ENCODE measurements at places on chromosomes 5 and 9.

DNA sequence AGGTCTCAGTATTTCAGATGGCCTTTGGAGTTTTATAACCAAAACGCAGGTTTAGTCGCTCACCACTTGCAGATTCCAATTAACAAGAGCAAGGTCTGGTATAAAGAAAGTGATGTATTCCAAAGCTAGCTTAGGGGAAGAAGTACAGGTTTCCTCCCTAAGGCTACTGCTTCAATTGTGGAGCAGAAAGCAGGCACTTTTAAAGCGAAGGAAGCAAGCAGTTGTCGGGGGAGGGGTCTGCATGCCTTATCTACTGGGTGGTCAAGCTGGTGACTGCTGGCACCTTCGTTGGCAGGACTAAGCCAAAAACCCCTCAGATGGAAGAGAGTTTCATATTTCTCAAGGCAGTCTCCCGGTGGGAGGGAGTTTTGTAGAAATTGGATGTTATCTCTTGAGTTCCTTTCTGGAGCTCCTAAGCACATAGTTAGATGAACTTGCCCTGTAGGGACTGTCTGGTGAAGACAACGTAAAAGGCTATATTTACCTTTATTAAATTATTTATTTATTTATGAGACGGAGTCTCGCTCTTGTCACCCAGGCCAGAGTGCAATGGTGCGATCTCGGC, 1.6 kb upstream of the TMEM245 start:
- no peak for DNase-seq

GRCh38 chr5:173883347-173883924, 4.7 kb upstream of the CPEB4 start:
- no peak for DNase-seq

DNA sequence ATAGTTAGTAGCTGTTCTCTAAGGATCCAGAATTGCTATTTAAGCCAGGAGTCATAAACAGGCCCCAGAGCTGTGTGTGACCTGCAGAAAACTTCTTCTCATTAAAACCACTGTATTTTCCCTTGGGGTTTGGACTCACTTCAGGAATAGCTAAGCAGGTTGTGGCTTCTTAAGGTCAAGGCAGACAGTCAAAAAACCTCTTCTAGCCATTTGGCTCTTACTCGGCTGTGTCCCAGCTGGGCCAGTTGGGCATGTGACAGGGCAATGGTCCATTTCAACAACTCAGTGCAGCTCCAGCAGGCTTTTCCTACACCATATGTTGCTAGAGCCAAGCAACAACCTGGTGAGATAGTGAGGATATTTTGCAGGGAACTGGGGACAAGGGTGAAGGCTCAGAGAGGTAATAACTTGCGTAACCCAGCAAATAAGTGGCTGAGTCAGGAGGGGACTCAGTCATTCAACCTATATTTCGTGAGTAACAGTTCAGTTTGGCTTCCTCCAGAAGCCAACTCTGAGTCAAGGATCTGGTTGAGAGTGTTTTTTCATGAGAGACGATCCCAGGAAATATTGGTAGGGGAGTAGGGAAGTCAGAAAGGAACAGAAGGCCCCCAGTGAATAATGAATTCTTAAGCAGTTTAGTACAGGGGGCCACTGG, 115.4 kb upstream of the PPP2R2B start:
- no peak for DNase-seq

GRCh38 chr5:143738417-143739401, 73.3 kb upstream of the HMHB1 start:
- DNase-seq = peak; percentile 9

- DNase-seq = no peak
Observed at GRCh38 chr5:39547553-39548154, 122.9 kb upstream of the DAB2 start.

GRCh38 chr5:25540628-25541027, 895.9 kb upstream of the CDH10 start:
- no peak for DNase-seq

GRCh38 chr5:142609142-142609541, 76.7 kb downstream of the FGF1 start:
- no peak for DNase-seq

DNA sequence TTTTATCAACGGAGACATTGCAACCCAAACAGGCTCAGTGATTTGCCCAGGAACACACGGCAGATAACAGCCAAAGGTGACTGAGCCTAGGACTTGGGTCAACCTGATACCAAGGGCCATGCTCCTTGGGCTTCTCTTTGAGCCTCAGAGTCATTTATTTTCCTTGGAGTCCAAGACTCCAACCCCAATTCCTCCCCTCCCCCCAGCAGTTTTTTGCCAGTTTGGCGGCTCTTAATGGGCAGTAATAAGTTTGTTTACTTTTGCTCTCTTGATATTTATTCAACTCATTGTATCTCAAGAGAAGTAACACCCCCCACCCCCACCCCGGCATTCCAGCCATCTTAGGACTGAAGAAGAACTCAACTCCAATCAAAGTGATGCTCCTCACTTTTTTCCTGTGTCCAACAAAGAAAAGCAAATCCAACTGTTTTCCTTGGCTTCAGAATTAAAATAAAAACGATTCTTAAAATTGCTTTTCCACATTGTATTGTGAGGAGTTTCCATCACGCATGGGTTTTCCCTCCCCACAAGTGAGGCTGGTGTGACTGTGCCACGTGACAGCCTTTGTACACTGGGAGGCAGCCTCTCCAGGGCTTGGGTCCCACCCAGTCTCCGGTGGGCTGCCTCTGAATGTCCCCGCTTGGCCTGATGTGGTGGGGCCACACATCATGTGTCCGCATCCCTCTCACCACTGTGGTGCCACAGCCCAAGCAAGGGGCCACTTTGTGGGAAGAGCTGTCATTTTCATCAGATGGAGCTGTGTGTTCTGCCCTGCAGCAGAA, 9.1 kb downstream of the ANGPTL2 start:
- no peak for DNase-seq

- DNase-seq = no peak
Observed at GRCh38 chr9:33403941-33404787, 1.8 kb upstream of the AQP7 start.

DNA sequence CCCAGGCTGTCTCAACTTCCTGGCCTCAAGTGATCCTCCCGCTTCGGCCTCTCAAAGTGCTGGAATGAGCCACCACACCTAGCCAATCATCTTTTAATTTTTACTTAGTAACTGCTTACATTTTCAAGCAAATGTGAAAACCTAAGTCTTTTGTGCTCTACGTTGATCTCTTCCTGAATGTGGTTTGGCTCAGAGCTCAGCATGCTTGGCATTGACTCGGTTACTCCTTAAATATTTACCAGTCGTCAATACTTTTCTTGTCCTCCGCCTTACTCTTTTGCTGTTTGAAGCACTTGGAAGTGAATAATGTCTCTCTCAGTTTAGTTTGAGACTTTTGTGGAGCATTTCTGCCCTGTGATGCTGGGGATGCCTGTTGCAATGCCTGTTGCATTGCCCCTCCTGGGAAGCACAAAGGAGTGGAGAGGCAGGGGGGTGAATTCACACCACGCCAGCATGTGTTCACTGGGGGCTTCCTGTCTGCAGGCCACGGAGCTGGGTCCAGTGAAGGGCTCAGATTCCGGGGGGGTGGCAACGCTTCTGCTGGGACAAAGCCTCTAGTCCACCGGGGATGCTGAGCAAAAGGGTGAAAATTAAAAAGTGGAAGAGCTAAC, 13.1 kb upstream of the TENT4A start:
- DNase-seq = no peak

DNA sequence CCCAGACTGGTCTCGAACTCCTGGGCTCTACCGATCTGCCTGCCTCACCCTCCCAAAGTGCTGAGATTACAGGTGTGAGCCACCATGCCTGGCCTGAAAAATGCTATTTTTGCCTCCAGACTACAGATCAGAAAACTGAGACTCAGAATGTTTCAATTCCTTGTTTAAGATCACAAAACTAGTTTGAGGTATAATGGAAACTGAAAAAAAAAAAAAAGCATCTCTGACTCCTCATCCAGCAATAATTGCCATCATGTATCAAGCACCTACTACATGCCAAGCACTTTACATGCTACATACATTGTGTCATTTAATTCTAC, 35.6 kb downstream of the PLAC8L1 start:
- DNase-seq = no peak

DNA sequence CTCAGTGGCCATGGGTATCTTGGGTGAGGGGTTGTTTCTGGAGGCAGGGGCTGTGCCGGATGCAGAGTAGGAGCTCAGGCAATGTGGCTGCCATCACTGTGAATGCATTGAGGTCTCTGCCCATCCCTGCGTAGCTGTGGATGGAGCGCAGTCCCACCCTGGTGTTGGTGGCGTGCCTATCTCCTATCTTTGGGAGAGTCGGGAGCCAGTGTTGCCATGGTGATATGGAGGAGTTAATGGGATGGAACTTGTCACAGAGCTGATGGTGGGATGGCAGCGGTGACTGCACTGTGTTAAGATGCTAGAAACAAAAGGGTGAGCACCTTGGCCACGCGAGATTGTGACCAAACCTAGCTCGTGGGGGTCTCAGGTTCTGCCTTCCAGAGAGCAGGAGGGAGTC, 197.3 kb downstream of the MELK start:
- no peak for DNase-seq

DNA sequence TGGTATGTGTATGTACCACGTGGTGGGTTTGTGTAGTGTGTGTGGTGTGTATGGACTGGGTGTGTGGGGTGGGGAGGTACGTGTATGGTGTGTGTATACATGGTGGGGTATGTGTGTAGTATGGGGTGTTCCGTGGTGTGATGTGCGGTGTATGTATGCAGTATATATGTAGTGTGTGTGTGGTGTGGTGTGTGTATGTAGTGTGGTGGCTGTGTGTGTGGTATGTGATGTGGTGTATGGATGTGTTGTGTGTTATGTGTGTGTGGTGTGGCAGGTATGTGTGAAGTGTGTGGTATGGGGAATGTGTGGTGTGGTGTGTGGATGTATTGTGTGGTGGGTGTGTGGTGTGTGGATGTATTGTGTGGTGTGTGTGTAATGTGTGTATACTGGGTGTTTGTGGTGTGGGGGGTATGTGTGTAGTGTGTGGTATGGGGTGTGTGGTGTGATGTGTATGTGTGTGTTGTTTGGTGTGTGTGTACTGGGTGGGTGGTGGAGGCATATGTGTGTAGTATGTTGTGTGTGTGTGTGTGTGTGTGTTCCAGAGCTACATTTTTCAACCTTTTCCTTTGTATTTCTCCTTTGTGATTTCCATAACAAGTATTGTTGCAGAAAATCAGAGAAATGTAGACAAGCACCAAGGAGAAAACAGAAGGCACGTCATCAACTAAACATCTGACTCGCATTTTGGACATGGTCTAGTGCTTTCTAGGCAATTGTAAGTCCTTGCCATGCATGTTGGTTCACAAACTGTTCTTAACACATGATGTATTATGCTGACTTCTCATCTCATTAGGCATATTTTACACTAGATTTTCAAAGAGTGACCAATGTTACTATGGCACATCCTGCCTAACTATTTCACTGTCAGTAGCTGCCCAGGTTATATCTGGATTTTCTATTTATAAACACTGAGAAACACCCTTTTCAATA, 13.2 kb downstream of the SEMA4D start:
- no peak for DNase-seq

GRCh38 chr9:133087429-133088145, 25.8 kb downstream of the CEL start:
- DNase-seq = no peak

DNA sequence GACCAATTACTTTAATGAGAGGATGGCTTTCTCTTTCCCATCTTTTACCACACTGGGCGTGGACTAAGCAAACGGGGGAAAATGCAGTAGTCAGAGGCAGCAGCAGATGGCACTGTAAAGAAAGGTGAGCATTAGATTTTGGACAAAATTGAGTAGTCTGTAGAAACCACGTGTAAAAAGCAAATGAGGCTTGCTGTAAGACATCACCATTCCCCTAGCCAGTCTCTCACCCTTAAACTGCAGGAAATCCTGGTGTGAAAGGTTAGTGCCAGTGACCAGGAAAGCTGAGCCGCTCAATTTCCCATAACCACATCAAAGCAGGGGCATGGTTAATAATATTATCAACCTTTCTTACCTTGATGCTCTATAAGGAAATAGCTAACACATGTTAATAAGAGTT, 31.8 kb downstream of the SPATA31C2 start:
- no peak for DNase-seq

GRCh38 chr9:21385131-21385670, at the start of gene IFNA2:
Gene IFNA2 (minus strand): TSS chr9:21385398. CDS start chr9:21385329, 69 bp downstream.
- no peak for DNase-seq

- no peak for DNase-seq
Observed at GRCh38 chr9:6929441-6930215, 171.9 kb downstream of the KDM4C start.

DNA sequence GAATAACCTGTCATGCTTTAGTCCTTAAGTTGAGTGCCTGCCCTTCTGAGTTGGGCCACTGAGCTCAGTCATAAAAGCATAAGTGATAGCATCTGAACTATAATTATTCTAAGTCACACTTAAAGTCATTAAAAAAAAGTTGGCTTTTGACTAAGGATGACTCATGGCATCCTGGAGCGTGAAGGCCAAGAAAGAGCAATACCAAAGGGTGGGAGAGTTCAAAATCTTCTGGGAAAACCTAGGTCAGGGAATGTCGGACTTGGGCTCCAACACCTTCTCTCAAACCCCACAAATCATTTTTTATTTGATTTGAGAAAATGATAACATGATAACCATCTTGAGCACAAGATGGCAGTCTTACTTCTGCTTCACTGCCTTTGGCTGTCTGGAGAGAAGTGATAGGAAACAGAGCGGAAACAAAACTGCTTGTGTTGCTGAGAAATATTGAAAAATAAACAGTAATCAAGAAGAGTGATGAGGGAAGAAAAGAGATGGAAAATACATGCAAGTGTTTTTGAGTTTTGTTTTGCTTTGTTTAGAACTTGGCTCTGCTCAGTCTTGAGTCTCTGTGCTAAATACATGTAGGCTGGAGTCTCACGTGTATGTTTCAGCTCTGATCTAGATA, 16.9 kb upstream of the NTRK2 start:
- no peak for DNase-seq

GRCh38 chr5:146947181-146947941, 68.8 kb upstream of the PPP2R2B start:
- no peak for DNase-seq

GRCh38 chr5:158502686-158503085, 597.0 kb downstream of the EBF1 start:
- DNase-seq = no peak

DNA sequence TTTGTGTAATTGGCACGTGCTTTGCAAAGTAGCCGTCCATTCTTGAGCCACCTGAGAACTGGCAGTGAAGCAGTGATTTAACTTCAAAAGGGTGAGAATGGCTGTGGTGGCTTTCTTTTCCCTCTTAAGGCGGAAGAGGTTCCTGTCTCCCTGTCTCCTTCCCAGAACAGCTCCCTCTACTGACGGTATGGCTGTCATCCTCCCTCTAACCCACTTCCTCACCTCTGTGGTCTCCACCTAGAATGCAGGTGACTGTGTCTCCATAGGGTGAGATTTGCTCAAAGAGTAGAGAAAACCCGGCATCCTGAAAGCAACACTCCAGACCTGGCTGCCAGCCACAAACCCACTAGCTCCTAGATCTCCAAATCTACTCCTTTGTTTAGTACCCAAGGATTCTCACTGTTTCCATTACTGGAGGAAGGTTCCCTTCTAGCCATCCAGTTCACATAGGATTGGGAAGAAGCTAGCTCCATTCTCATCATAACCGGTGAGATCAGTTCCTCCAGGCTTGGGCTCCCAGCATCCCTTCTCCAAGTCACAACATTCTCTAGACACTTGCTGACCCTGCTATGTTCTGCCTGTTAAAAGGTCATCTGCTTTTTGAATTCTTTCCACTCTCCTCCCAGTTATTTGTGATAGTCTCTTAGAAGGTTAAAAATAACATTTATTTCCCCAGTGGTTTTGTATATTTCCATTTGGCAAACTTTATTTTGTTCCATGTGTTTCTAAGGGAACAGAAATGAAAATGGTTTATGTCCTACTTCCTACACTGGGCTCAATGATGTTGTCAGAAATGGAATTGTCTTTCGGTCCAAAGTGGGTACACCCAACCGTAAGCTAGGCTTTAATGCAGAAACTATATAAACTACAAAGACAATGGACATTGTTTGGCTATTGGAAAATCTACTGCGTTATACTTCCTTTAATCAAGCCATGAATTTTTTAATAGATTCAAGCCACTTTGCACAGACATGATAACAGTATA, 269.4 kb downstream of the CWC27 start:
- no peak for DNase-seq

Data from DMS79 treated with DMSO at 0.1 percent for 48 hours (cell line).